ENCODE measurements at places on chromosomes 5 and 9. TPM values are rescaled to one million over a fixed set of nuclear protein-coding genes. Genes with fewer than 3 reads are reported as not detected.

- DNase-seq, result no peak
- no peaks in the 10 kb centered on the region for H3K4me1 ChIP-seq
- no peaks in the 10 kb centered on the region for H3K27me3 ChIP-seq
- no peak overlapping the region for H3K4me3 ChIP-seq
- H3K27ac ChIP-seq, result no peak overlapping the region
- peaks cover 34% of the 10 kb centered on the region for H3K36me3 ChIP-seq
Measured at GRCh38 chr9:26913138-26913668, 20.6 kb upstream of the CAAP1 start.

DNA sequence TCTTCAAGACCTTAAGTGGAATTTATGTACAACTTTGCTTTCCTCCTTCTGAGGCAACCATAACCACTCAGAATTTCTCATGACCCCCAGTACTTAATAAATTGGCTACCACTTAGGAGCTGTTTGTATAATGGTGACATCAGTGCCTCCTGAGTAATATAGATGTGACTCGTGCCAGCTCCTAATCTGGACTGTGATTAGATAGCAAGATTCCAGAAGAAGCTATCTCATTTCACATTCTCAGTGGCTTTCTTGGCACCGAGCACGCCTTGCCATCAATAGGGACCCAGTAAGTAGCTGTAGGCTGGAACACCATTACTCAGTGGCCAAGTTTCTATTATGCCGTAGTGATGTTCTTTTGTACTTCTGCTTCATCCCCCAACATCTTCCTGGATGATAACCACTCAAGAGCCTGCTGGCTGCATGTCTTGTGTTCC is 228.8 kb downstream of the CD180 start:
- H3K4me3 ChIP-seq, result no peak overlapping the region
- H3K27me3 ChIP-seq, result no peaks in the 10 kb centered on the region

- no peaks in the 10 kb centered on the region for H3K4me1 ChIP-seq
- no peak overlapping the region for H3K4me3 ChIP-seq
- H3K36me3 ChIP-seq, result peaks cover 19% of the 10 kb centered on the region
- no peak for DNase-seq
- no peaks in the 10 kb centered on the region for H3K27me3 ChIP-seq
Measured at GRCh38 chr9:127463911-127464310, 12.6 kb downstream of the LRSAM1 start.

DNA sequence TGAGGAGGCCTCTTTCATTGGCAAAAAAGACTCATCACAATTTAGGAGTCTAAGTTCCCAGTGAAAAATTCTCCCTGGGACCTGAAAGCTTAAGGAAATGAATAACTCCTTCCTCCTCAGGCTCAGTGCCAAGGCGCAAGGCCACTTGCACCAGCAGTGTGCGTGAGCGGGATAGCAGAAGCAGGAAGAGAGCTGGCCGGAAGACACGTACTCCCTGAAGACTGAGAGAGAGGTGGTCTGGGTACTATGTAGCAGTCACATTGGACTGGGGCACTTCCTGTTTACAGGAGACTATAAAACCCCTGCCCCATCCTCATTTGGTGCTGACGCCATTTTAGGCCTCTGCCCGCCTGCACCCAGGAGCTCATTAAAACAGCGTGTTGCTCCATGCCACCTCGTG is 66.3 kb upstream of the IL33 start:
- DNase-seq, result no peak
- no peak overlapping the region for H3K27ac ChIP-seq
- H3K4me3 ChIP-seq, result no peak overlapping the region
- H3K36me3 ChIP-seq, result no peaks in the 10 kb centered on the region
- peaks cover 8% of the 10 kb centered on the region for H3K4me1 ChIP-seq
- peaks cover 11% of the 10 kb centered on the region for H3K27me3 ChIP-seq

GRCh38 chr9:79268806-79269205 is 303.0 kb upstream of the TLE4 start:
- no peak overlapping the region for H3K4me3 ChIP-seq
- DNase-seq, result no peak
- H3K27ac ChIP-seq, result no peak overlapping the region
- H3K36me3 ChIP-seq, result no peaks in the 10 kb centered on the region
- peaks cover 4% of the 10 kb centered on the region for H3K27me3 ChIP-seq

GRCh38 chr9:135664801-135665794 is 2.0 kb downstream of the LCN9 start:
- H3K4me3 ChIP-seq, result no peak overlapping the region
- H3K27me3 ChIP-seq, result no peaks in the 10 kb centered on the region
- H3K4me1 ChIP-seq, result no peaks in the 10 kb centered on the region

- H3K36me3 ChIP-seq, result no peaks in the 10 kb centered on the region
- H3K27ac ChIP-seq, result no peak overlapping the region
- H3K27me3 ChIP-seq, result no peaks in the 10 kb centered on the region
- DNase-seq, result no peak
- H3K4me3 ChIP-seq, result no peak overlapping the region
Measured at GRCh38 chr9:81490605-81491331, 198.6 kb downstream of the TLE1 start.

DNA sequence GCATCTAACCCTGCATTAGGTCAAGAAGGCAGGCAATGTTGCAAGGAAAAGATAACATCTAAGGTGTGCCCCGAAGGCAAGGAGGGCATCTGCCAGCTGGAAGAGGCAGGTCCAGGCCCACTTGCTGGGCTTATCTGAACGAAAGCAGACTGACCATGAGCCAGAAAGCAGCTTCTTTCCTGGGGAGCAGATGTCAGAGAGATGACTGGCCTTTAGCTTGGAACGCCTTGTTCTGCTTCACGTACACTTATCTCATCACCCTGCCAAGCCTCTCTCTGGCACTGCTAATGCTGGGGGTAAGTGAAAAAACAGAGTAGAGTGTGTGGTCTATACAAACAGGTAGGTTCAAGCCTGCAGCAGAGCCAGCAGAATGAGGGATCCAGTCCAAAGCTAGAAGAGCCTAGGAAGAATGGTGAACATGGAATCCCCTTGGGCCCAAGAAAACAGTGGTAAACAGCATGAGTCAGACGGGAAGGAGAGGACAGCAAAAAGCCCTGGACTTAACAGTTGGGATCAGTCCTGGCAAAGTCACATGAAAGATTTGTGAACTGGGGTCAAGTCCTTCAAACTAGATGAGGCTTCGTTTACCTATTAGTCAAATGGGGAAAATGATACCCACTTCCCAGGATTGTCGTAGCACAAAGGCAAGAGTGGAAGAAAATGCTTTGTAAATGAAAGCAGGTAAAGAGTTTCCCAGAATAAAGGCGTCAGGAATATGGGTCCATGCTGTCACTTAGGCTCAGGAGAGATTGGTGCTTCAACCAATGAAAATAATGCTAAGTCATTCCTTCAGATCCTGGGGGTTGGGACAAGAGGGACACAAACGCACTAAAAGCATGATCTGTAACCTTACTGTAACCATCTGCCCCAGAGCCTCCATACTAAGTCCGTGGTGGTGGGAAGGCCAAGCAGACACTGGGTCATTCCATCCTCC is 200.9 kb downstream of the SLIT3 start:
- no peak for DNase-seq
- no peaks in the 10 kb centered on the region for H3K27me3 ChIP-seq

DNA sequence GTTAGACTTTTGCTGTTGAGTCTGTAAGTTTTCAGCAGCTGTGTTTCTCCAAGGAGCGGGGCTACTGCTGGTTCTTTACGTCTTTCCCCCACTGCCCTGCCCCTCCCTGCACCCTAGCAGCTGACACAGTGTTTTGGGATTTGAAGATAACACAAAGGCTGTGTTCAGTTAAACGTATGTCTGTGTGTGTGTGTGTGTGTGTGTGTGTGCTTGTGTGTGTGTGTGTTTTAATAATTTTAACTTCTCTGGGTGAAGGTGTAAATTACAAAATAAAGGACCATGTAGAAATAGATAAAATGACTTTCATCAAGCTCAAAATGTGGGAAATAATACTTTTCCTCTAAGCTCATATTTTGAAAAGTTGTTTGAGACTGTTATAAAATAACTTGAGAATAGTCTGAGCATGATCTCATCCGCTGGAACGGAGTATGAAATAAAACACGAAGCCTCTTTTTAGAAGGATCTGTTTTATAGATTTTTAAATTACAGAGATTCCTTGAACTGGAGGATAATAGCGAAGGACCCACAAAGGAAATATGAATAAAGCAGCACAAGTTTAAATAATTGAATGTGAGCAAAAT is 10.9 kb downstream of the ABL1 start:
- peaks cover 5% of the 10 kb centered on the region for H3K4me1 ChIP-seq
- no peak for DNase-seq
- no peak overlapping the region for H3K4me3 ChIP-seq
- no peaks in the 10 kb centered on the region for H3K36me3 ChIP-seq

- no peak for DNase-seq
- H3K27ac ChIP-seq, result no peak overlapping the region
- no peaks in the 10 kb centered on the region for H3K27me3 ChIP-seq
- H3K4me3 ChIP-seq, result no peak overlapping the region
Measured at GRCh38 chr5:109177227-109177626, 232.5 kb downstream of the PJA2 start.

- H3K4me3 ChIP-seq, result no peak overlapping the region
- H3K36me3 ChIP-seq, result no peaks in the 10 kb centered on the region
- DNase-seq, result no peak
- no peak overlapping the region for H3K27ac ChIP-seq
- peaks cover 12% of the 10 kb centered on the region for H3K4me1 ChIP-seq
Measured at GRCh38 chr5:95728494-95729114, 2.5 kb upstream of the RHOBTB3 start.

DNA sequence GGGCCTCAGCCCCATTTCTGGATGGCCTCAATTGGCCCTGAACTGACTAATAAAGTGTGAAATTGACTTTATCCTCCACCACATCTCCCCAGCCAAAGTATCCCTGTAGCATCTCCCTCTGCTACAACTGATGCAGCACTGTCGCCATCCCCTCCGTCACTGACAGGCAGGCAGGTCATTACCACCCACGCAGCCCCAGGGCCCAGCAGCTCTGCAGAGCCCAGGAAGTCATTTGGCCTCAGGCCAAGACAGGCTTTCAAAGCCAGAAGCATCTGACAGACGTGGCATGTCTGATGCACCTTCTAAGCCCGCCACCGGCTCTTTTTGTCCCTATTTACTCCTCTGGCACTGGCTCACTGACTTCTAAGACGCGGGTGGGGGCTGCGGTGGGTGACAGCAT is 65.3 kb downstream of the ARHGEF37 start:
- peaks cover 6% of the 10 kb centered on the region for H3K4me1 ChIP-seq
- DNase-seq, result peak; percentile 63
- no peaks in the 10 kb centered on the region for H3K36me3 ChIP-seq
- H3K4me3 ChIP-seq, result no peak overlapping the region
- no peaks in the 10 kb centered on the region for H3K27me3 ChIP-seq

DNA sequence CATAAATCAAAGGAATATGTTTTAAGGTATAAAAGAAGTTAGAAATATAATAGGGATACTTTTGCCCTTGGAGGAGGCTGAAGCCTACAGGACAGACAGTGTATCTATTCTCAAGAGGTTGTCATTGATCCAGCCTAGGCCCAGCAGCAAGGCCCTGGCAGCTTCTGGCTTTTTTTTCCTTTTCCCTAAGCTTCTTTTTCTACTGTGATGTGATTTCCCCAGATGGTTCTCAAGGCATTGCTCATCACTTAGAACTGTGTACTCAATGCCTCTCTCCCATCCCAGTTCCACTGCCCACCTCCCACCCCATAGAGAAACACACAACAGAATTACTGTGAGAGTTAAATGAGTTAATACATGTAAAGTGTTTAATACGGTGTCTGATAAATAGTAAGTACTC is 88.6 kb downstream of the SLC44A1 start:
- no peak overlapping the region for H3K4me3 ChIP-seq
- H3K27ac ChIP-seq, result no peak overlapping the region
- DNase-seq, result no peak
- H3K36me3 ChIP-seq, result peaks cover 8% of the 10 kb centered on the region
- H3K27me3 ChIP-seq, result no peaks in the 10 kb centered on the region
- peaks cover 8% of the 10 kb centered on the region for H3K4me1 ChIP-seq

GRCh38 chr5:177378884-177379883 is 5.0 kb upstream of the SLC34A1 start:
- H3K27me3 ChIP-seq, result no peaks in the 10 kb centered on the region
- H3K27ac ChIP-seq, result peak overlapping the region; percentile 36
- H3K4me1 ChIP-seq, result peaks cover 20% of the 10 kb centered on the region
- H3K36me3 ChIP-seq, result no peaks in the 10 kb centered on the region
- H3K4me3 ChIP-seq, result no peak overlapping the region
- peak; percentile 67 for DNase-seq

DNA sequence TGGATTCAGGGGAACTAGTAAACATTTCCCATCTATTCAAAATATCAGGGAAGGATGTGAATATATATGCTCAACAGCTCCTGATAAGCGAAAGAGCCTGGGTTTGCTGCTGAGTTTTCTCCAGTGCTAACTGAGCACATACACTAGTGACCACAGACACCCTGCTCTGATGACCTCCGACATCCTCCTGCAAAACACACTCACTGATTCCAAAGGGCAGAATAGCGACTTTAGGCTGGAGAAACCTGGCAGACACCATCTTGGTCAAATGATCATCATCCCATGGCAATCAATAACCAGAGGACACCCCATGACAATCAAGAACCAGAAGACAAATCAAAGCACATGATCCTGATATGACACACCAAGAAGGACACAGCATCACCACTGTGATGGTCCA is 9.2 kb upstream of the GADD45G start:
- peaks cover 16% of the 10 kb centered on the region for H3K27me3 ChIP-seq
- no peak overlapping the region for H3K4me3 ChIP-seq
- H3K36me3 ChIP-seq, result no peaks in the 10 kb centered on the region
- peaks cover 2% of the 10 kb centered on the region for H3K4me1 ChIP-seq

GRCh38 chr5:150289551-150290390 is at the start of gene CAMK2A:
Gene CAMK2A (minus strand): TSS chr5:150289773. CDS start chr5:150289625, 148 bp downstream.
- no peaks in the 10 kb centered on the region for H3K27me3 ChIP-seq
- no peak within 1 kb of the TSS for H3K27ac ChIP-seq
- H3K4me3 ChIP-seq, result no peak within 1 kb of the TSS
- DNase-seq, result no peak
- no peaks in the 10 kb centered on the region for H3K4me1 ChIP-seq
- H3K36me3 ChIP-seq, result no peaks in the 10 kb centered on the region

- H3K36me3 ChIP-seq, result no peaks in the 10 kb centered on the region
- H3K27ac ChIP-seq, result no peak overlapping the region
- H3K4me1 ChIP-seq, result peaks cover 45% of the 10 kb centered on the region
- H3K27me3 ChIP-seq, result no peaks in the 10 kb centered on the region
- no peak for DNase-seq
Measured at GRCh38 chr5:80978772-80979317, 18.7 kb downstream of the RASGRF2 start.

KIAA0825 gene
- 0.69 TPM for total RNA-seq

ENC1 gene
- 0.29 TPM for total RNA-seq

PRUNE2 gene
- 0.24 TPM for total RNA-seq

CKMT2 gene
- total RNA-seq, result not detected

DRD1 gene
- total RNA-seq, result not detected

ACSL6 gene
- total RNA-seq, result 5.6 TPM

PHF24 gene
- total RNA-seq, result 0.12 TPM

DIAPH1 gene
- total RNA-seq, result 227 TPM

SH3TC2 gene
- not detected for total RNA-seq

Data from activated CD4-positive, alpha-beta memory T cell treated with anti-CD3 and anti-CD28 coated beads for 36 hours (primary cell).